ENCODE measurements at places on chromosomes 1 and 21. TPM values are rescaled to one million over a fixed set of nuclear protein-coding genes. Genes with fewer than 3 reads are reported as not detected.

DNA sequence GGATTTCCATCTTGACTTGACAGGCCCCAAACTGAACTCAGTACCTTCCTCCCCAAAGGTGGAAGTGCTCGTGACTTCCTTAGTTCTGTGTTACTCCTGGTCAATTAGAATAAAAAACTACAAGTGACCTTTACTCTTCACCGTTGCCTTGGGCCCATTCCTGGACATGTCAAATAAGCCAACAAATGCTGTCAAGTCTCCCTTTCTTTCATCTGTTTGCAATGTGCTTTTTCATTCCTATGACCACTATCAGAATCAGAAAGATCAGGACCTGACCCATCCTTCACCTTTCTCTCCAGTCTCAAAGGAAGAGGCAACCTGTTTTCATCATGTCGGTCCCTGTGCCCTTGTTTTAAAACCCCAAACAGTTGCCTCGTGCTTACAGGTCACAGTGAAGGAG lies 4.9 kb upstream of the KCNJ10 start:
- DNase-seq, result no peak

DNA sequence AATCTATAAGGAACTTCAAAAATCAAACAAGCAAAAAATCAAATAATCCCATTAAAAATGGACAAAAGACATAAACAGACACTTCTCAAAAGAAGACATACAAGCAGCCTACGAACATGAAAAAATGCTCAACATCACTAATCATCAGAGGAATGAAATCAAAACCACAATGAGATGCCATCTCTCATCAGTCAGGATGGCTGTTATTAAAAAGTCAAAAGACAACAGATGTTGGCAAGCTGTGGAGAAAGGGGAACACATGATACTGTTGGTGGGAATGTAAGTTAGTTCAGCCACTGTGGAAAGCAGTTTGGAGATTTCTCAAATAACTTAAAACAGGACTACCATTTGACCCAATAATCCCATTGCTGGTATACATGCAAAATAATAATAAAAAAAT lies 226.4 kb downstream of the S1PR1 start:
- DNase-seq, result no peak

- no peak for DNase-seq
Observed at GRCh38 chr1:119871881-119872280, 24.4 kb downstream of the ADAM30 start.

DNA sequence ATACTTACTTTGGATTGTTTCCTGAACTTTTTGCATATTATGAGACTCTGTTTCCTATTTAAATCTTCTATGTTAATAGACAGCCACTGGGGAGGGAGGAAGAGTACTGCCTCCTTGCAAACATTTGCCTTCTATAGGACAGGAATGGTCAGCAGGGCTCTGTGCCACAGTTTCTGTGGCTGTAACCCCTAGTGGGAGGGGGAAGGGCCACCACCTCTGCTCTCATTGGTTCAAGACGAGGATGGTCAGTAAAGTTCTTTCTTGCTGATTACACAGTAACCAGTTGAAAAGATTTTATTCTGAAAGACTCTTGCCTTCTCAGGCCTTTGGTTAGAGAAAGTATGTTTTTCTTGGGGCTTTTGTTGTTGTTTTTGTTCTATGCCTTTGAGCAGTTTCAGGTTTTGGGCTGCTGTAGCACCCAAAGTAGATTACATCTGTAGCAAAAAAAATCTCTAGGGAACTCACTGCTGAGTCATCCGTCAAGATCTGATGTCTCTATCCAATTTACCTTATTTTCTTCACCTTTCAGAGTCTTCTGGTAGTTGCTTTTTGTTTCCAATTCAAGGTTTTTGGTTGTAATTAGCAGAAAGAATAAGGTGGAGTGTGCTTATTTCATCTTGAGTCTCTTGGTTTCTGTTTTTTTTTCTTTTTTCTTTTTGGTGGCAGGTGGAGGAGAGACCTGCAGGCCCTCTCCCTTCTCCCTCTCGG lies 23.1 kb downstream of the SLC35A3 start:
- no peak for DNase-seq

- no peak for DNase-seq
Observed at GRCh38 chr1:29842130-29842529, 605.8 kb downstream of the PTPRU start.

GRCh38 chr1:171916315-171916771 lies 75.0 kb downstream of the DNM3 start:
- no peak for DNase-seq

DNA sequence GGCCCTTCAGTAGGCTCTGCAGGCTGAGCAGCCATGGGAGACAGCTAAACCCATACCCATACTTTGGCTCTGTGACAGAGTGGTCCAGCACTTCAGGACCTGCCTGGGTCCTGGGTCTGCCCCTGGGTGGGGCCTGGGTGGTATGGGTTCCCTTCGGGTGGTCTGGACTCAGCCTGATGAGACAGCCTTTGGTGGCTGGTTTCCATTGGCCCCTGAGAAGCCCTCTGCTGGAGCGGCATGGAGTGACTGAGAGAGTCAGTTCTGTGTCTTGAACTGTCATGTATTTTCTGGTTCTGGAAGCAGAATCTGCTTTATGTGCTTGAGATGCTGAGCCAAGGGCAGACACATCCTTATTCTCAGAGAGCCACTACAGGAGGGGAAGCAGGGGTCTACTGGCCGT lies 31.3 kb upstream of the KCNA2 start:
- DNase-seq, result no peak

GRCh38 chr1:180376800-180377199 lies 125.6 kb downstream of the ACBD6 start:
- no peak for DNase-seq

DNA sequence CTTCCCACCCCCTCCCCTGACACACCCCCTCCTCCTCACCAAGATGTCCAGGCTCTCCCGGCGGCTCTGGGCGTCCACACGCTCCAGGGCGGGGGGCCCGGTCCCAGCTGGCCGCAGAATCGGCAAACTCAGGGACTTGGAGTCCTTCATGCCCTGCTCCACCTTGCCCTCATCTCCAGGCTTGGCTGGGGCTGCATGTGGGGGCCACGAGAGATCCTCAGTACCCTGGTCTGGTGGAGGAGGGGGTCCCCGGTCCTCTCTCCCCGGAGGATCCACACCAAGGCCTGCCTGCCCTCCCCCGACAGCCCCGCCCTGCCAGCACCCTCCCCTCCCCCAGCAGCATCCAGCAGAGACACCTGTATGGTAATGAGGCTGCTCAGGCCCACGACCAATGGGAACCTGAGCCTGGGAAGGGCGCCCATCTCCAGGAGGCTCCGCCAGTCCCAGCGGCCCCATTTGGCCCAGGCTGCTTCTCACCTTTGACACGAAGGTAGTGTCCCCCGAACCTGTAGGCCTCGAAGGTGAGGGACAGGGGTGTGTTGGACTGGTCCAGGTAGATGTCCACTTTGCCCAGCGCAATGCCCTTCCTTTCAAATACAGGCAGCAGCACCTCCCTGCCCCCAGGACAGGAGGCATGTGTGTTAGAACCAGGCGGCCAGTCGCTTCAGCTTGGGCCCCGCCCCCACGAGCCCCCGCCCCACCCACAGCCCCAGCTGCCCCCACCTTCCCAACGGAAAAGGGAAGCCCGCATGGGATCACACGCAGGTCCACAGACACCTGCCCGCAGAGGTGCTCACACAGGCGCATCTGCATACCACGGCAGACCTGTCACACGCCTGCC lies 8.2 kb upstream of the TNFRSF25 start:
- no peak for DNase-seq

GRCh38 chr1:70495370-70495769 lies 84.3 kb downstream of the CTH start:
- DNase-seq, result no peak

GRCh38 chr1:203250911-203251310 lies 21.4 kb upstream of the CHIT1 start:
- no peak for DNase-seq

DNA sequence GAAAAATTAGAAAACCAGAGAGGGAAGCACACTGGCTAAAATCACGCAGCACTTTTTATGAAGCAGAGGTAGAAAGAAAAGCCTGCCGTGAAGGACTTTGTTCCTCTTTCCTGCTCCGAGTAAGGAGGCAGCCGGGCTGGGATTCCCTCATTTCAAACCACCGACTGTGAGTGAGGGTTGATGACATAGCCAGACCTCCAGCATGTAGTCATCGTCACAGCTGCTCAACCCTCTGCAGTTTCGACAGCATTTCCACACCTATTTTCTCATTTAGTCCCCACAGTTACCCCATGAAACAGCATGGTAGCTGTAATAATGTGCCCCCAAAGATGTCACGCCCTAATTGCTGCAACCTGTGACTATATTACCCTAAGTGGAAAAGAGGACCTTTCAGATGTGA lies 35.3 kb downstream of the FCRL5 start:
- no peak for DNase-seq

DNA sequence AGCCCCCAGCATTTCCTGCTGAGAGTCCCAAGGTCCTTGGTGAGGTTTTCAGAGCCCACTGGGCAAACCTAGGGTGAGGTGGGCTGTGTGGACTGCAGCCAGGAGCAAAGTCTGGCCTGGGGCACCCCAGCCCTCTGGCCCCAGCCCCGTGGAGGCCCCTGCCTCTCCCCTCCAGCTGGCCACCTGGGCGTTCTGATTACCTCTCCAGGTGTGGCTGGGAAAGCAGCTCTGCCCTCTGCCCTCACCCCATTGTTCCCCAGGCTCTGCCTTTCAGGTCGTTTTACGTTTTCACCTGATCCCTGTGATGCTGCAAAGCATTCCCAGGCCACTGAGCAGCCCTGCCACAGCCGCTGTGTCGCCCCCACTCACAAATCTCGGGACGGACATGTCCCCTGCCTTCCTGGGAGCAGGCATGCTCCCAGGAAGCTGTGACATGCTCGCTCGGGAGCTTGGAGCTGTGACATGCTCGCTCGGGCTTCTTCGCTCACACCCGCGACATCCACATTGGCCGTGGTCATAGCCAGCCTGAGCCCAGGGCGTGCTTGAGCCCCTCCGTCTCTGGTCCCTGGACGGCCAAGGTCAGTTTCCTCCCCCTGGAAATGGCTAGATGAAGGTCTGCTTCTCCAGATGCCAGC lies 169.2 kb upstream of the ARHGEF16 start:
- DNase-seq, result no peak

DNA sequence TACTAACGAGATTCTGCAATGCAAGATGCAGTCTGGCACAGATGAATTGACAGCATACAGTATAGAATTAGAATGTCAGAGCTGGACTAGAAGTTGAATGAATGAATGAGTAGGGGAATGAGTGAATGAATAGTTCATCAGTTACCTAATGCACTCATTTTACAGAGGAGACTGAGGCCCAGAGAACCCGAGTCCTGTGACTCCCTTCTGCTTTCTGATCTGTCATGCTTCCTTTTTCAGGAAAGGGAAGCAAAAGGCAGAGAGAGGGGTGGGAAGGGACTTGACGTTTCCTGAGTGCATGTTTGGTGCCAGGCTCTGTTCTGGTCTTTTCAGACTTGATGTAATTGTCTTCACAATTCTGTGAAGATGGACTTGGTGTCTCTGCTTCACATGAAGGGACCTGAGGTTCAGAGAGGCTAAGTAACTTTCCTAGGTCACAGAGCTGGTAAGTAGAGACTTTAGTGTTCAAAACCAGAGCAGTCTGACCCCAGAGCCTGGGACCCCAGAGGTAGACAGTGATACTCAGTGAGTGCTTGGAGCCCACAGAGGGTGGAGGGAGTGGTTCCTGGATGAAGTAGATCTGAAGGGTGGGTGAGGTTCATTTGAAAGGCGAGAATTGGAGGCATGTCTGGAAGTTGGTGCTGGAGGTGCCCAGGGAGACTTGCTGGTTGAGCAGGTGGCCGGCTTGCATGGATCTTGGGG lies 8.0 kb upstream of the MEX3A start:
- no peak for DNase-seq

DNA sequence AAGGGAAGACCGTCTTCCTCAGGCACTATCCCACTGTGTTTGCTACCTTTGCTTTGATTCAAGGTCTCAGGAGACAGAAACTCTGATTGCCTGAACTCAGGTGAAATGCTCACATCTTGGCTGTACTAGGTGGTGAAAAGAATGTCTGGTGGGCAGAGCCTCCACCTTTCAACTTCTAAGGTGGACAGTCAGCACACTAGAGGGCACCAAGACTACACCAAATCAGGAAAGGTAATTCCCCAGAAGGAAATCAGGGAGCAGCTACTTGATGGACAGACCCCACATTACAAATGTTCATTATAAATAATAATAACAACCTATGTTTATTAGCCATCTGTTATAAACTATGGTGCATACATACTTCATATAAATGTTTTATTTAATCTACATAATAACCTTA lies 220.9 kb downstream of the ATG4C start:
- DNase-seq, result no peak

GRCh38 chr1:22452481-22452957 lies 868 bp downstream of the ZBTB40 start:
- no peak for DNase-seq

DNA sequence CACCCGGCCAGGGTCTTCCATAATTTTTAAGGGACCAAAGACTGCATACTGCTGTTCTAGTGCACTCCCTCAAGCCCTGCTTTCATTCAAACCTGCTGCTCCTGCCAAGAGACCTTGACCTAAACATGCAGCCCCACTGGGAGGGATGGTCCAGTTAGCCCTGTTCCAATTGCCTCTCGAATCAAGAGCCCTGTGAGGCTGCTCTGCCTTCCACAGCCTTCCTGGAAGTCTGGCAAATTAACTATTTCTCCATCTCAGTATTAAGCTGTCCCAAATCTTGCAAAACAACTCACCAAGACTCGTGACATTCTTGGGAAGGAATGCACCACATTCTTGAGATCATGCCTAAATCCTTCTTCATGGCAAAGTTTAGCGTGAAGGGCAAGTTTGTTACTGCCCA lies 231.3 kb downstream of the C1orf94 start:
- DNase-seq, result peak; percentile 66

LCE1F gene
- 89.5 TPM for total RNA-seq

DNAJC6 gene
- 0.99 TPM for total RNA-seq

KIF2C gene
- 0.76 TPM for total RNA-seq

LAMB3 gene
- total RNA-seq, result 181 TPM

USH2A gene
- total RNA-seq, result 0.25 TPM

RAB42 gene
- total RNA-seq, result not detected

EPHA2 gene
- 69.5 TPM for total RNA-seq
